ENCODE measurements at places on chromosomes 3 and 15. TPM values are rescaled to one million over a fixed set of nuclear protein-coding genes. Genes with fewer than 3 reads are reported as not detected.

CCDC54 gene
- not detected for total RNA-seq

KCNMB3 gene
- total RNA-seq = 1.1 TPM

GPR156 gene
- 0.37 TPM for total RNA-seq

KCNH8 gene
- total RNA-seq = 0.79 TPM

RAD18 gene
- total RNA-seq = 22.1 TPM

OCA2 gene
- 0.19 TPM for total RNA-seq

GCNT3 gene
- total RNA-seq = not detected

SEMA5B gene
- not detected for total RNA-seq

RHOA gene
- 242 TPM for total RNA-seq

CLSTN2 gene
- total RNA-seq = not detected

ABHD6 gene
- 10.4 TPM for total RNA-seq

PLA1A gene
- total RNA-seq = not detected

ZMAT3 gene
- 1.9 TPM for total RNA-seq

SLC22A14 gene
- 0.29 TPM for total RNA-seq

COL8A1 gene
- 4.7 TPM for total RNA-seq

ZBED2 gene
- total RNA-seq = not detected

OR5K2 gene
- total RNA-seq = not detected

CISH gene
- total RNA-seq = 1.1 TPM

INSYN1 gene
- total RNA-seq = 2.6 TPM

MESP2 gene
- 0.74 TPM for total RNA-seq

CCR8 gene
- not detected for total RNA-seq

CTXN2 gene
- not detected for total RNA-seq

PYGO1 gene
- total RNA-seq = 4.8 TPM

PLIN1 gene
- total RNA-seq = not detected

GJD2 gene
- total RNA-seq = not detected

CP gene
- total RNA-seq = not detected

A4GNT gene
- total RNA-seq = not detected

GP9 gene
- total RNA-seq = not detected

KY gene
- total RNA-seq = 0.16 TPM

PCYT1A gene
- total RNA-seq = 35.8 TPM

PRSS50 gene
- not detected for total RNA-seq

BHLHE40 gene
- 69.3 TPM for total RNA-seq

CTXND1 gene
- 0.08 TPM for total RNA-seq

STX19 gene
- total RNA-seq = 0.30 TPM

ANKRD63 gene
- 0.37 TPM for total RNA-seq

ESYT3 gene
- total RNA-seq = 0.38 TPM

RTP1 gene
- not detected for total RNA-seq

MCTP2 gene
- total RNA-seq = 5.8 TPM

DLL4 gene
- total RNA-seq = 0.21 TPM

RASGRP1 gene
- total RNA-seq = not detected

CCDC80 gene
- total RNA-seq = 6.2 TPM

ACAN gene
- 1.5 TPM for total RNA-seq

ALG3 gene
- 34.3 TPM for total RNA-seq

EPHB3 gene
- 6.7 TPM for total RNA-seq
